AG09309 (cell line): ENCODE measurements at places on chromosomes 4 and X.
A peak's percentile ranks its signal among the peaks of the same experiment; 100 is the strongest.

- no peak for DNase-seq
Observed at GRCh38 chr4:15188605-15189539, 186.6 kb downstream of the CPEB2 start.

GRCh38 chrX:54066841-54067240 is 22.6 kb upstream of the PHF8 start:
- no peak for DNase-seq

- DNase-seq = no peak
Observed at GRCh38 chr4:74431113-74431826, 13.7 kb upstream of the AREG start.

- DNase-seq = peak; percentile 43
Observed at GRCh38 chrX:44908153-44908552, 35.2 kb downstream of the KDM6A start.

DNA sequence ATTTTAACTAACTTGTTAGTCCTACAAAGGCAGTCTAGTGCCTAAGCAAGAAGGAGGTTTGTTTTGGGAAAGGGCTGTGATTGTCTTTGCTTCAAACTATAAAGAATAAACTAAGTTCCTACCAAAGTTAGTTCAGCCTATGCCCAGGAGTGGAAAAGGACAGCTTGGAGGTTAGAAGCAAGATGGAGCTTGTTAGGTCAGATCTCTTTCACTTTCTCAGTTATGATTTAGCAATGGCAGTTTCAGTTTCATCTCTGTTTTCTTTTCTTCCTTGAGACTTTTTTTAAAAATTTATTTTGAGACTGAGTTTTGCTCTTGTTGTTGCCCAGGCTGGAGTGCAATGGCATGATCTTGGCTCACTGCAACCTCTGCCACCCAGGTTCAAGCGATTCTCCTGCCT is 82.9 kb upstream of the NLGN4X start:
- no peak for DNase-seq

DNA sequence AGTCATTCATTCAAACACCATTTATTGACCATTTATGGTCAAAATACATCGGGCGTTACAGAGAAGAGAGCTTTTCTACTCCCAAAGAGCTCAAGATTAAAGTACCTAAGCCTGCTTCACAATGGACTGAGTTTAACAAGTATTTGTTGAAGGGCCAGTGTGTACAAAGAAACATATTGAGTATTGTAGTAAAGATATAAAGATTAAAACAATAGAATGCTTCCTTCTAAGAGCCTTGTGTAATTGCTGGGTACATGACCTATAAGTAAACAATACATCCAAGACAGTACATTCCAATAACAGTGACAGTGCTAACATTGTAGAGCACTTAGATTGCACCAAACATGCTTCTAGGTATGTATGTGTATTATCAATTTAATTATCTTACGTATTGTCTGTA is 695.5 kb downstream of the PCDH7 start:
- DNase-seq = no peak

DNA sequence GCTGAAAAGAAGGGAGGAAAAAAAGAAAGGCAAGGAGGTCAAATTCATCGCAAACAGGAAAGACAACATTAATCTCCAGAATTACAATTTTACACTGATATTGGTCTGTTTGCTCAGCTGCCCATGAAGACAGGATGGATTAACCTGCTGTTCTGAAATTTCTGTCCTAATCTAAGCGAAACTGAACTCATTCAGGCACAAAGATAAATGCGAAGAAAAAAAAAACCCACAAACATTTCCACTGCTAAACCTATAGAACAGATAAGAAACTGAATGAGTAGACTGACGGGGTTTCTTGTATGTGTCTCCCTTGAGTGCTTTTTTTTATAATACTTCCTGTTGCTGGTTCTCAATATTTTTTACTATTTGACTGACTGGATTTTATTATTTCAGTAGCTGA is 251.8 kb upstream of the FTHL17 start:
- no peak for DNase-seq

GRCh38 chr4:83993774-83994173 is 457.9 kb downstream of the GPAT3 start:
- DNase-seq = no peak

GRCh38 chrX:134000260-134001245 is 15.2 kb upstream of the GPC3 start:
- DNase-seq = no peak

GRCh38 chr4:45453258-45453853 is 670.5 kb downstream of the GABRG1 start:
- no peak for DNase-seq

DNA sequence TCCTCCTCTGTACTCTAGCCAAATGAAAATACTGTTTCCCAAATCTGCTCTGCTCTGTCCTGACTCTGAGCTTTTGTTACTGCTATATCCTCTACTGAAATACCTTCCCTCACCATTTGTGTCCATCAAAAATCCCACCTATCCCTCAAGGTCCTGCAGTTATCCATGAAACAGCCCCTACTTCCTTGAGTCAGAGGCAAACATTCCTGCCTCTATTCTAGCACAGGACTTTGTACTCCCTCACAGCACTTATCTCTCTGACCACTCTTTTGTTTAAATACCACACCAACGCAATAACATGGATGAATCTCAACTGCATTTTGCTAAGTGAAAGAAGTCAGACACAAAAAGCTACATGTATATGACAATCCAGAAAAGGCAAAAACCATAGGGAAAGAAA is 10.5 kb upstream of the RNF128 start:
- no peak for DNase-seq

- DNase-seq = no peak
Observed at GRCh38 chrX:2311501-2311900, 189.3 kb downstream of the DHRSX start.
